ENCODE measurements at places on chromosomes 5 and 9.

DNA sequence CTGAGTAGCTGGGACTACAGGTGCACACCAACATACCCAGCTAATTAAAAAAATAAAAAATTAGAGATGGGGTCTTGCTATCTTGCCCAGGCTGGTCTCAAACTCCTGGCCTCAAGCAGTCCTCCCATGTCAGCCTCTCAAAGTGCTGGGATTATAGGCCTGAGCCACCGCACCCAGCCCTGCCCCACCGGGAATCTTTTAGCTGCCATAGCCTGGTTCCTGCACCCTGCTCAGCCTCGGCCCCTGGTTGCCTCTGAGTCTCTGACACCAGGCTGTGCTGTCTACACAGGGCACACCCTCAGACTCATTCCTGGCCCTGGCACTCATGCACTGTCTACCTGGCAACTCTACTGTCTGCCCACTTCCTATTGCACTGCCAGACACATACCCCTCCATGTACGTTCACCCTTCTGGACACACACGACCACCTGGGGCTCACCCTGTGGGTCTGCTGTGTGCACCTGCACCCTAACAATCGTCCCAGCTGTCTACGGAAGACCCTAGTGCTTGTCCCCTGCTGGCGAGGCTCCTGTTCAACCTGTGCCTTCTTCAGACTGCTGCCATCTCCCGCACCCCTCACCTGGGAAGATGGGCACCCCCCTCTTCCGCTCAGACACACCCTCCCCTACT, 1.4 kb downstream of the PROP1 start:
- no peak for DNase-seq

DNA sequence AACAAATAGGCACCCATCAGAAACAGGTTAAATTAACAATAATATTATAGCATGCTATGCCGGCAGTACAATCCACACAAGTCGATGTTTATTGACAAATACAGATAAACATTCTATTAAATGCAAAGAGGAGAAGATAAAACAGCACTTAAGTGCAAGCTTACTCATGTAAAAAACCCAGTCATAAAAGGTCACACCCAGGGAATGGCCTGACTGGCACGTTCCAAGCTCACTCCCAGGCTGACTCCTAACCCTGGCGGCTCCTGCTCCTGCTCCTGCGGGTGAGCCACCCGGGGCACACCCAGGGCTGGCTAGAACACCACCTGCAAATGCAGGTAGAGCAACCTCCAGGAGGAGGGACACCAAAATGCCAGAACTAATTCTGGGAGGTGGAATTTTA, 66.9 kb downstream of the SEMA4D start:
- no peak for DNase-seq

DNA sequence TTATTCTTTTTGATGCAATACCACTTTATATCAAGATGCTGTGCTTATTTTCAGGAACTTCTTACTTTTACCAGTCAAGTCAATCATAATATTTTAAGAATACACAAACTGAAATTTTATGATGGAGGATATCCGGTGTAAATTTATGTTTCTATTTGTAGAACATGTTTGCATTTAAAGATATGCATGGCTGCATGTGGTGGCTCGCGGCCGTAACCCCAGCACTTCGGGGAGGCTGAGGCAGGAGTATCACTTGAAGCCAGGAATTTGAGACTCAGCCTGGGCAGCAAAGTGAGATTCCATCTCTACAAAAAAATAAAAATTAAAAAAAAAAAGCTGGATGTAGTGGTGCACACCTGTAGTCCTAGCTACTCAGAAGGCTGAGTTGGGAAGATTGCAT, 73.5 kb upstream of the ALDH1A1 start:
- DNase-seq, result no peak

DNA sequence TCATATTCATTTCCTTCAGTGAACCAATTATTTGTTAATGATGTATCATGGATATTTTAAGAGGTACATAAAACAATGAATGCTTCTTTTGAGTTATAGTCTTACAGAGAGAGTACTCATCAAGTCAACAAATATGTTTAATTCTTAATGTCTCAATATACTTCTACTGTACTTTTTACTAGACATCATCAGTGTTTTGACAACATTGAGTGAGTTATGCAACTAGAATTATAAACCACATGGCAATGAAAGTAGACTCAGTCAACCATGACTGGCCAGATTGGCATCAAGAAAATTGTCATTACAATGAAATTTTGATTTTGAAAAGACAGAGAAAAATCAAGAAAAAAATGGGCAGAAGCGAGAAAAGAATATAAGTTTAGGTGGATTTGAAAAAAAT, 1248.1 kb upstream of the CDH18 start:
- no peak for DNase-seq

- no peak for DNase-seq
Measured at GRCh38 chr9:91421128-91421765, 2.4 kb downstream of the NFIL3 start.

GRCh38 chr5:66312266-66312665, 168.2 kb downstream of the SREK1 start:
- DNase-seq, result no peak

GRCh38 chr5:170941788-170942187, 80.0 kb downstream of the RANBP17 start:
- DNase-seq, result no peak

DNA sequence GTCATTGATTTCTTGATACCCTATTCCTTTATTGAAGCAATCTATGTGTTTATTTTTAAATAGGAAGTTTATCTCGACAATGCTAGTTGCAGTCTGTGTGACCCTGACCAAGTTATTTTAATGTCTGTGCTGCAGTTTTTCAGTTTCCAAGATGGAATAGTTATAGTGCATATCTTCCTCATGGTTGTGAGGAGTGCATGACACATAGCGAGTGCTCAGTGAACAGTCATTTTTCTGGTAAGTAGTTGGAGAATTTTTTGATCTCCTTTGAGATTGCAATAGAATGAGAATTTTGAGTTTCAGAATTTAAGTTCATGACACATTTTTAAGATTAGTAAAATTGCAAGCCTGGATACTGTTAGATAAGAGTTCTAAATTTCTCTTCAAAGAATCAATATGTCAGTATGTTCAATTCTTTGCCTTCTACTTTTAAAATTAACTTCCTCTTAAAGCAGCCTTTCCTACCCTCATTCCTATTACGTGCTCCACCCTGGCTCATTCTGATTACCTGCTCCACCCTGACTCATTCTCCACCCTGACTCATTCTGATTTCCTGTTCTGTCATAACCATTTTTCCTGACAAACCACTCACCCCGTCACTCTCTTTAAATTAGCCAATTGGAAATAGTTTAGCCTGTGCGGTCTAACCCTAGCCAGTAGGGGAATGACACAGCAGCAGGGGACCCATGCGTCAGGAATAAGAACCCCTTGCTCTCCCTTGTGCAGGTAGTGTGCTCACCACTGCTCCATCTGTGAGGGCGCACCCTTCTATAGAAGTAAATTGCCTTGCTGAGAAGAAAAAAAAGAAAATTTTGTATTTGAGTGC, 30.7 kb downstream of the SPIN1 start:
- no peak for DNase-seq

Measured in activated T-cell treated with anti-CD3 and anti-CD28 coated beads for 4 hours (primary cell).